ENCODE measurements at places on chromosomes 7 and 10.

- no peak for DNase-seq
Observed at GRCh38 chr7:100584683-100585510, 1.0 kb downstream of the LRCH4 start.

GRCh38 chr7:27244488-27245123 lies 2.0 kb downstream of the EVX1 start:
- no peak for DNase-seq

DNA sequence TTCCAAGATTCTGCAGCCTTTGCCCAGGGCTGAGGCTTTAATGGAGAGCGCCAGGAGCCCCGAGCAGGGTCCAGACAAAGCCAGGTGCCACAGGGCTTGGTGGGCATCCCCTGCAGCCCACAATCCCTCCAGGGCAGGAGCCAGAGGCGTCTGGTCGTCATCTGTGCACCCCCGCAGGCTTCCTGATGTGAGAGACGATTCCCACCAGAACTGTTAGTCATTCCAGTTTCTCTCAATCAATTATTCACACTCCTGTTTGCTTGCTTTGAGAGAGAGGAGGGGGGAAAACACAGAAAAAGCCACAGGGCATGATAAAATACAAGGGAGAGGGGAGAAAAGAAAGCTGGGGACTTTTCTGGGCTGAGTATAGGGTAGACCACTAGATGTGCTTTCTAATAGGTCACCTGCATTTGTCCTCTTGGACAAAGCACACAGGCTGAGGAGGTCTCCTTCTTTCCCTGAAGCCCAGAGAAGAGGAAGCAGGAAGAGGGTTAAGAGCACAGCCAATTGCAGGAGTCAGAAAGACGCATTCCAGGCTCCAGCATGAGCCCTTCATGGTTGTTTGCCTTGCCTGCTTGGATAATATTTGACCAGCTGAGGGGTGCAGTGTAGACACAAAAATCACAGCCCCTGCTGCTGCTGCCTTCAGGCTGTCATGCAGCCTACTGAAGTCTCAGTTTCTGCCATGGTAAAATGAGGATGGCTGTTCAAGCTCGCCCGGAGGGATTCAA lies 194.4 kb downstream of the PLXNA4 start:
- no peak for DNase-seq

DNA sequence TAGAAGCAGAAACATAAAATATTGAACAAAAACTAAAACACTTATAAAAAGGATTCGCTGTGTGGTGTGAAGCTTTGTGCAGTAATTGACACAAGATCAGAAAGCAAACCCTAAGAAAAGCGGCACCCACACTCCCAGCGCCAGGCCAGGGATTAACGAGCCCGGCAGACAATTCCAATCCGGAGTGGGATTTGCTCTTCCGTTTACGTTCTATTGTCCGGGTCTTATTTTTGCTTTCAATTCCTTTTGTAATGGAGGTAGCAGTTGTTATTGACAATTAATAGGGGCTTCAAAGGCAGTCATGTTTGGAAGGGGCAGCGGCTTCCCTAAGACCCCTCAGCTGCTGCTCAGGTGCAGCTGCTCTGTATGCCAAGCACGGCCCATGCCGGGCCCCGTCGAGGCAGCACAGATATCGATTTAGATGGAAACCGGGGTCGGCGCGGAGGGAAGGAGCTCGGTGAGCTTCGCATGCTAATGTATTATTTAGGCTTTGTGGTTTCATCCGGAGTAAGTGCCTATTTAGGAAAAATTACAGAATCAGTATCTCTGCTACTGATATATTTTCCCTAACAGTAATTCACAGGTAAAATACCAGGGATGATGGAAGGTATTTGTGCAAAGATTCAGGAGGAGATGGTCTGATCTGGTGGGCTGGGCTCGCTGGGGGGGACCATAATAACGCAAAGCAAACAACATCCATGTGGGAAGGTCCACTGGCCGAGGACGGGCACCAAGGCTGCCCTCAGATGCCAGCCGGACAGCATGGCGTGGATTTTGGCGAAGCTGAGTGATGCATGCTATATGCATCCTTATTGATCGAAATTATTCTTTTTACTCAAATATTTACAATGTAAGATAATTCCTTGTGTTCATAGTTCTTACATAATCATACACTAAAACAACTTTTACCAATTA lies 561.7 kb downstream of the PTPRN2 start:
- no peak for DNase-seq

- DNase-seq = no peak
Observed at GRCh38 chr10:129658376-129659072, 191.5 kb downstream of the MGMT start.

DNA sequence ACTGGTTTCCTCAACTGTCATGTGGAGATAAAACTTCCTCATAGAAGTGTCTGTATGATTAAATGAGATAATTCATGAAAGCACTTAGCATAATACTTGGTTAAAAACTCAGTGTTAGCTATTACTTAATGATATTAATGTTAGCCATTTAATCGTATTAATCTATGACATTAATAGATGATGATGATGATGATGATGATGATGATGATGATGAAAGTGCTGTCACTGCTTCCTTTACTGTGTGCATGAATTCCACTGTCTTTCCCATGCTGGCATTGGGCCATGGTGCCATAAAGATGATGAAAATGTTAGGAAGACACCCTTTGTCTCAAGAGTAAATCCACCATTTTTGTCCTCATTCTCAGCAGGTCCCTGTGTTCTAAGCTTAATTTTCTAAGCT lies 75.8 kb downstream of the VPS50 start:
- no peak for DNase-seq

Data from CD4-positive, alpha-beta T cell treated with Interleukin-21 for 1 hour (primary cell).